ENCODE measurements at places on chromosomes 1 and 21. TPM values are rescaled to one million over a fixed set of nuclear protein-coding genes. Genes with fewer than 3 reads are reported as not detected.
A peak's percentile ranks its signal among the peaks of the same experiment; 100 is the strongest.

DNA sequence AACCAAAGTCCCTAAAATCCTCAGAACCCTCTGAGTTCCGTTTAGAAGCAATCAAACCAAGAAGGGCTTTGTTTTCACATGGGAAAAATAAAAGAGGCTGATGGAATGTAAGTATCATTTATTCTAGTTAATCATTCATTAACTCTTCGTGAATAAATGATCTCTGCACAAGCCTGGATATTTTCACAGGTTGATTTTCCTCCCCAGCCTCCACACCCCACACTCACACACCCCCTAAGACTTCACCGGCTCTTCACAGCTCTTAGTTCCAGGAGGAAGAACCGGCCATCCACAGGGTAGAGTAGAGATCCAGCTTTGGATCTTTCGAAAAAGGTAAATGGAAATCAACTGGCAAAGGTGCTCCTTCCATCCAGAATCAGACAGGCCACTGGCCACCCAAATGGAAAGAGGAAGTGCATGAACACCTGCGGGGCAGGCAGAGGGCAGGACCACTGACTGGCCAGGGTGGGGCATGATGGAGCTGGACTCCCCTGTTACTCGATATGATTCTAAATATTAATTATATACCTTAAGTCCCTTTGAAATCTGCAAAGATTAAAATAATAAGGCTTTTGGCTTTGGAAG lies 10.0 kb downstream of the C1orf198 start:
- DNase-seq = no peak

LRRC3 gene
- total RNA-seq = 0.80 TPM

GRCh38 chr1:158527190-158527815 lies 26.9 kb downstream of the OR6Y1 start:
- no peak for DNase-seq

DNA sequence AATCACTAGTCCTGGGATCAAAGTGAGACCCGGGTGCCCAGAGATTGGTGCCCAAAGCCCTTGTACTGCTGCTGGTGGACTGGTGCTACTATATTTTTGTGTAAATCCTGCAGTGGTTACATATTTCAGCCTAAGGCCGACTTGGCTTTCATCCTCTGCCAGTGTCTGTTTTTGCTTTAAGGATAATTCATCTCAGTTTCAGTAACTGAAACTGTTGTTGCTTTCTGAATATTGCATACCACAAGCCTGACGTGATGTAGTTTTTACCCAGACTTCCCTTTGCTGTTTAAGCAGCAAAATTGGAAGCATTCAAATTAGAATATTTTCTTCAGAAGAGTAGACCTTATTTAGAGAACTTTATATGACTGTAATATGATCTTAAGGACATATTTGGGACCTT lies 341.8 kb downstream of the RYR2 start:
- DNase-seq = no peak

ZNF362 gene
- 9.9 TPM for total RNA-seq

- DNase-seq = no peak
Observed at GRCh38 chr1:110979154-110979553, 15.4 kb upstream of the LRIF1 start.

GRCh38 chr21:31733551-31734149 lies 1.7 kb upstream of the SCAF4 start:
- DNase-seq = no peak

DNA sequence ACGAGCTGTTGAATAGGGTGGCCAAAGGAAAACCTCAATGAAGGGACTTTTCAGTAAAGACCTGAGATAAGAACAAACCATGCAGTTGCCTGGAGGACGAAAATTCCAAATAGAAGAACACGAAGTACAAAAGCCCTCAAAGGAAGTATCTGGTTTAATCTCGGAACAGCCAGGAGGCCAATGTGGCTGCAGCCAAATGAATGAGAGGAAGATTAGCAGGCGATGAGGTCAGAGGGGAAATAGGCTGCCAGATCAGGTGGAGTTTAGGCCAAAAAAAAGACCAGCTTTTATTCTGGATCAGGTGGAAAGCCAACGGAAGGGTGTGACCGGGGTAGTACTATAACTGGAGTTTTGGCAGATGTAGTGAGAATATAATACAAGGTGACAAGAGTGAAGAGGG lies 43.7 kb downstream of the SRSF11 start:
- no peak for DNase-seq

DNA sequence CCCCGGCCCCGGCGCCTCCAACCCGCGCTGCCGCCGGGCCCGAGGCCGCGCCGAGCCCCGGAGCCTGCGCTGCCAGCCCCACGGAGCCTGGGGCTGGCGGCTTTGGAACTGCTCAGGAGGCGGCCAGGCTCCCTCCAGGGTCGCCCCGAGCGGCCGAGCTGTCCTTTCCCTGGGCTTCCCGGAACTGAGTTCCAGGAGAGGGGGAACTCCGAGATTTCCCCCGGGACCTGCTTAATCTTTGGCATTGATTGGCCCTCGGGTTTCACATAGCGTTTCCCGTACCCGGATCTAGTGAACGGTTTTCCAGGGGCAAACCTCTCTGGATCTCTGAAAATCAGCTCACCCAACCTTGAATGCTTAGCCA lies 504 bp downstream of the H6PD start:
- DNase-seq = no peak

RPTN gene
- total RNA-seq = not detected

DNA sequence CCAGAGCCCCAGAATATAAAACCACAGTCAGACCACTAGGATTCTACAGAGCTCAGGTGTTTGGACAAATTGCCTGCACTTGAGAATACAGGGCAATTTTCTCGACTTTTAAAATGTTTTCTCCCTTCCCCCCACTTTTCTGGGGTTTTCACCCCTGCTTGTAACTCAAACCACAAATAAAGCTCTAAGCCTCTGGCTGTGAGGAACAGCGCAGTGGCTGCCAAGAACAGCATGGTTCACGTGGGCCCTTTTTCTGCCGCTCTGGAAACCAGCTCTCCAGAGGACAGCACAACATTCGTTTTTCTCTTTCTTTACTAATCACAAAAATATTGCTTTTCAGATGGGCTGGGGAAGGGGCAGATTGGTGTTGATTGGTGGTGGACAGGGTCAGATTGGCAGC lies 102.2 kb upstream of the JUN start:
- peak; percentile 60 for DNase-seq

GRCh38 chr1:66553846-66554245 lies 19.9 kb downstream of the SGIP1 start:
- DNase-seq = no peak

GRCh38 chr1:194295685-194296084 lies 1109.3 kb upstream of the B3GALT2 start:
- no peak for DNase-seq

GRCh38 chr1:66244429-66244828 lies 289.5 kb upstream of the SGIP1 start:
- DNase-seq = no peak

DNA sequence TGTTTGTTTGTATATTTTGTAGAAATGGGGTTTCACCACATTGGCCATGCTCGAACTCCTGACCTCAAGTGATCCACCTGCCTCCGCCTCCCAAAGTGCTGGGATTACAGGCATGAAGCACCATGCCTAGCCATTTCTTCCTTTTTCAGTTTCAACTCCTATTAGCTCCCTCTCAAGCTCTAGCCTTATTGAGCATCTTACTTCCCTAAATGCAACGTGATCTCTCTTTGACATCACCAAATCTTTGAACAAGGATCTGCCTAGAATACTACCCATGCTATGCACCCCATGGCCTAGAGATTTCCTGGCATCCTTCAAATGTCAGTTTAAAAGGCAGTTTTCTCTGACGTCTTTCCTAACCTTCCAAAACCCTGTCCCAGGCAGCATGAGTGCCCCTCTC lies 91.1 kb upstream of the NR5A2 start:
- DNase-seq = no peak

DNA sequence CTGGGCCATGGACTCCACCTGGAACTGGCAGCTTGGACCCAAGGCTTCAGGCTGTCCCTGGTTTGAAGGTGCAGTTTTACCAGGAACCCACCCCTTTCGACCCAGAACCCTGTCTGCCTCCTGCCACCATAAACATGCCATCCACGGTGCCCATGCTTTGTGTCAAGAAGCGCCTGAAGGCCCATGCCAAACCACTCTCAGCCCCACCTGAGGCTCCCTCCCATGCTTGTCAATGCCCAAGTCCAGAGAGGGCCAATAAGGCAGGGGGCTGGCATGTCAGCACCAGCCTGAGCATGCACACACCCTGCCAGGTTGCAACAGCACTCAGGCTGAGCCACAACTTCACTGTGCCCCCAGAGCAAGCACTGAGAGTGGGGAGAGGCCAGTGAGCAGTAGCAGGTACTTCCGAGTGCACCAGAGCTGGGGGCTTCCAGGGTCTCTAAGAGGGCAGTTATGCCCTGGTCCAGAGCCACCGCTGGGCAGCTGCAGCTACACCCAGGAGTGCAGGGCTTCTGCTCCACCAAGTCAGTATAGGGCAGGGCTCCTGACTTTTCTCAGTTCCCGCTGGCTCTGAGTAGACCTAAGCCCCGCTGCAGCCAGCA lies 1256.0 kb downstream of the AMY1C start:
- DNase-seq = no peak

C1orf122 gene
- total RNA-seq = 39.5 TPM

DNA sequence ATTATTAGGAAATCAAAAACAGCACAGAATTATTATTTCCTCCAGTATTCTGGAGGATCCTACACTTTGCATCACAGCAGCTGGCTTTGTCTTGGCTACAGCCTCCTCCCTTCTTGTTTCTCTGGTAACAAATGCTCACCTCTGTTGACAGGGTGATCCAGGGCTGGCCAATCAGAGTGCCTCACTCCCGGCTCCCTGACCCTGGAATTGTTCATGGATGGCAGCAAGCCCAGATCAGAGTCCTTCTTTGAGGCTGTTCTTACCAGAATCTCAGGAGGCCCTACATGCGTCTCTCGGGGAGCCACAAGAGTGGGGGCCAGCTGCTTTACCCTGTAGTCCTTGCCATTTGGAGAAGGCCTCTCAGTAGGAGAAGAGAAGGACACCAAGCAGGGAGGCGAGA lies 48.4 kb upstream of the IGSF5 start:
- DNase-seq = no peak

GRCh38 chr1:109365642-109366204 lies 32.0 kb downstream of the SORT1 start:
- DNase-seq = no peak

All from CD8-positive, alpha-beta memory T cell (primary cell).